ENCODE measurements at places on chromosomes 1 and 21.

- no peak for DNase-seq
Observed at GRCh38 chr1:46210561-46210960, 7.4 kb downstream of the LURAP1 start.

- no peak for DNase-seq
Observed at GRCh38 chr1:95308276-95309030, 74.4 kb downstream of the RWDD3 start.

DNA sequence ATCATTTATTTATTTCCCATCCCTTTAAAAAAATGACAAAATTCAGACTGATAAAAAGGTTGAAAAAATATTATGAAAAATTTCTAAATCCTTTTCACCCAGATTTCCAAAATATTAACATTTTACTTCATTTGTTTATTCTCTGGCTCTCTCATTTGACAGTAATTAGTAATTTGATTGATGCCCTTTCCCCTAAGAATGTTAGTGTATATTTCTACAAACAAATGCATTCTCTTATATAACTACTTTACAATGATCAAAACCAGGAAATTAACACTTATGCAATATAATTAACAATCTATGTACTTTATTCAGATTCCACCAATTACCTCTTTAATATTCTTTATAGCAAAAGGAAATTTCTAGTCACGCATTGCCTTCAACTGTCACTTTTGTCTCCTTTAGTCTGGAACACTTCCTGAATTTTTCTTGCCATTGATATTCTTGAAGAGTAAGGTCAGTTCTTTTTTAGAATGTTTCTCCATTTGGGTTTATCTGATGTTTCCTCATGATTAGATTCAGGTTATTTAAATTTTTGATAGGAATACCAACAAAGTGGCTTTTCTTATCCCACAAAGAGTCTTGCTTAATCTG lies 3.9 kb downstream of the CD53 start:
- no peak for DNase-seq

GRCh38 chr21:45990741-45991605 lies 9.4 kb downstream of the COL6A1 start:
- DNase-seq = no peak

DNA sequence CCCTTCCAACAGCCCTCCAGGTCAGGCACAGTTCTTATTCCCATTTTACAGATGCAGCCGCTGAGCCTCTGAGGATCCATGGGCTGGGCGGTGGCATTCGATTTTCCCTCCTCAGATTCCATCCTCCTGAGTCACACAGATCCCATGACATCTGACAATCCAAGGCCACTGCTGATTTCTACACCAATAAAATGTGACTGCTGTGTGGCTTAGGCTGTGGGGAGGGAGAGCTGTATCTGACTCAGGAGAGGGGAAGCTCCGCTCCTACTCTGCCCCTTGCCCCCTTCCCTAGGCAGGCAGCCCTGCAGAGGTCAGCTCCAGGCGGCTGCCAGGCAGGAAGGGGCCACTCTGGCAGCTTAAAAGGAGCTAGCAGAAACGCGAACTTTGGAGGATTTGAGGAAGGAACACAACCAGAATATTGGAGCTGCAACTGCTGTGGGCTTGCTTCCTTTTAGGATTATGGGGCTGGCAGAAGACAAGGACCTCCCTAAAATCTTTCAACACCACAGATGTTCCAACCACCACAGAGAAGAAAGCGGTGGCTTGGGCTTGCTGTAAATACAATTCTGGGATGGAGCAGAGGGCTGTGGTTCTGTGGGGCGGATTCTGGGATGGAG lies 50.0 kb downstream of the MRPL37 start:
- DNase-seq = no peak

GRCh38 chr1:165795894-165796293 lies 27.2 kb upstream of the TMCO1 start:
- DNase-seq = no peak

DNA sequence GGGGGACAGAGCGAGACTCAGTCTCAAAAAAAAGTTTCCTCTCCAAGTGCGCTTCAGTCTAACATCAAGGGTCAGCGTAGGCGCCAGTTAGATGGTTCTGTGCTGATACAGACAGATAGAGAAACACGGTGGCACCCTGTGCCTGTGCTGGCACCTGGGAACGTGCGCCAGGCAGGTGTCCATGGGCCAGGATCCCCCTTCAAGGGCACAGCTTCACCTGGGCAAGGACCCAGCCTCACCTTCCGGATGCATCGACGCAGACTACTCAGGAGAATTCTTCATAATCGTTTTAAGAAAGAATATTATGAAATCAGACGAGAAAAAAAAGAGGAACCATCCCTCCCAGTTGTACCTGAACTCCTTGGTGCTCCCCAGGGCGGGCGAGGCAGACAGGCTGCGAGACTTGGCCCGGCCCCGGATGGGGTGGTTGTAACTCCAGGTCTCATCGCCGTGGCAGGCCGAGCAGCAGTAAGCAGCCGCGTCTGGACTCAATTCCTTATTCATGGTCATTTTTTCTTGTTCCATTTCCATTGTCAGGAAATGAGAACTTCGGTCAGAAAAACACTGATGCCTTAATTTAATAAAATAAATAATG lies 13.3 kb downstream of the NADK start:
- DNase-seq = no peak

GRCh38 chr21:25558123-25558522 lies 49.2 kb downstream of the MRPL39 start:
- no peak for DNase-seq

DNA sequence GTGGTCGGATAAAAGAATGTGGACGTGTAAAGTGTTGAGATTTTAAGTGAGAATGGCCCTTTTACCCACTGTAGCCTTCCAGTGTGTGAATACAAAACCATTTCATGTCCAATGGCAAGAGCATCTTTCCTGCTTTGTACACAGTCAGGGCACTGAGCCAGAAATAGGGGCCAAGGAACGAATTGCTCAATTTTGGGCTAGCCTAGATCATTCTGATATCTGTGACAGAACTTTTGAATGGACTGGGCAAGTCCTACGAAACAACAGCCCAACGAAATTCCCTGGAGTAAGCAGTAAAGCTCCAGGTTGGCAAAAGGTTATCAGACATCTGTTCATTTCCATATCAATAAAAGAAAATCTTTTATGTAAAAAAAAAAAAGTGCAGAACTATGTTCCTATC lies 5.5 kb downstream of the KIF26B start:
- DNase-seq = no peak

DNA sequence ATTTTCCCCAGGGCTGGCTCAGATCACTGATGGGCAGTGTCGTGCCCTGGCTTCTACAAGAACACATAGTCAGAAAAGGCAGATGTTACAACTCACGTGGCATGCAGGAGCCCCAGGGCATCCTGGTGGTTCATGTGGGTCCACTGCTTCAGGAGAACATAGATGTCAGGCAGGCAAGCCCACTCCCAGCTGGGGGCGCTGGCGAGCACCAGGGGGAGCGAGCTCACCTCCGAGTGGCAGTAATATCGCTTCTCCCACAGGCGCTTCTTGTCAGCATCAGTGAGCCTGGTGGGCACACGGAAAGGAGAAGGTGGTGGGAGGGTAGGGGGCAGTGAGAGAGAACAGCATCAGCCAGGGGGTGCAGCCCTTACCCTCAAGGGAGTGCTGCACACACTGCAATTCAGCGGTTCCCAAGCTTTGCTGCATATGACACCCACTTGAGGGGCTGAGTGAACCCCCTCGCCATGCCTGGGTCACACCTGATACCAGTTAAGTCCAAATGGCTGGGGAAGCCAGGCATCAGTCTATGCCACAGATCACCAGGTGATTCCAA lies 34.3 kb upstream of the PPP1R15B start:
- DNase-seq = peak; percentile 37

- DNase-seq = no peak
Observed at GRCh38 chr1:203985676-203986075, 87.2 kb upstream of the SOX13 start.

DNA sequence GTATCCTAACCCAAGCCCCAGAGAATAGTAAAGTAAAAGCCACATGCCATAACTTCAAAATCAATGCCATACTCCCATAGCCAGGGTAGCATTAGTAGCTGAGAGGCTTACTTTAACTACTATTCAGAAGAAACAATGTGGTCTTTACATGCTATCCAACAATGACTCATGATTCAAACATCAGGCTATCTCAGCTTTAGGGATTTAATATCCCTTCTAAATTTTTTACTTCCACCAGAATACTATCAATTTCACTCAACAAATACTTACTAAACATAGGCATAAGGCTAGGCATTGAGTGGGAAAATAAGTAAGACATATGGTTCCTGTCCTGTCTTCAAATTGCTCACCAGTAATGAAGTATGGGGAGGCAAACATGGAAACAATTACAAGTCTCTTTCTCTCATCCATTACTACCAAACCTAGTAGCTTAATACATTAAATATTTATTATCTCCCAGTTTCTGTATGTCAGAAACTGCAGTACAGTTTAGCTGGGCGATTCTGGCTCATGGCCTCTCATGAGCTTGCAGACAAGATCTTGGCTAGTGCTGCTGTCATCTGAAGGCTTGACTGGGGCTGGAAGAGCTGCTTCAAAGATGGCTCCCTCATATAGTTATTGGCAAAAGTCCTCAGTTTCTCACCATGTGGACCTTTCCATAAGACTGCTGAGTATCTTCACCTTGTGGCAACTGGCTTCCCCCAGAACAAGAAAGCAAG lies 30.7 kb downstream of the EVI5 start:
- DNase-seq = no peak

DNA sequence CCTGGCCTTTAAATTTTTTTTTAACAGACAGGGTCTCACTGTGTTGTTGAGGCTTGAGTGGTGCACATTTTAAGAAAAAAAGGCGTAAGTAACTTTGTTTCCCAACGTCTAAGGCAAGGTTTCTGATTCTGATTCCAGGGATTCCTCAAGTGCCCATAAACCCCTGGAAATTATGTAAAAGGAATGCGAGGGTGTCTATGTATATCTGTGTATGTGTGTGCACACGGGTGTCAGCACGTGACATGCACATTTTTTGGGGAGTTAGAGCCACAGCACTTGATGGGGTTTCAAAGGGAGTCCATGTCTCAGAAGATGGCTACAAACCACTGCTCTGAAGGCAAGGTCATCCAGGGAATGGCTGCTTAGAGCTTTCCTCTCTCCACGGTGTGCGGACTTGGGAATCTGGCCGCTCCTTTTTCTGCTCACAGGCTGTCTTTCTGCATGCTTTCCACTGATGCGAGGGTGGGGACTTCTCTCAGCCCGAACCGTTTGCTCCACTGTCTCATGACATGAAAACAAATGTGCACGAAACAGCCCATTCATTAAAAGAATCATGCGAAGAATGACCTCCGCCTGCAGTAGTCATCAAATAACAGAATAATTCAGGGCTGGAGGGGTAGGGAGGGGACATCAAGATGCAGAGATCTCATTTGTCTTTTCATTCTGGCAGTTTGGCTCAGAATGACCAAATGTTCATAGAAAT lies 18.7 kb upstream of the RERE start:
- DNase-seq = no peak

GRCh38 chr1:212967801-212968200 lies 17.5 kb downstream of the VASH2 start:
- DNase-seq = no peak

GRCh38 chr1:57576756-57577155 lies 152.9 kb upstream of the DAB1 start:
- DNase-seq = no peak

DNA sequence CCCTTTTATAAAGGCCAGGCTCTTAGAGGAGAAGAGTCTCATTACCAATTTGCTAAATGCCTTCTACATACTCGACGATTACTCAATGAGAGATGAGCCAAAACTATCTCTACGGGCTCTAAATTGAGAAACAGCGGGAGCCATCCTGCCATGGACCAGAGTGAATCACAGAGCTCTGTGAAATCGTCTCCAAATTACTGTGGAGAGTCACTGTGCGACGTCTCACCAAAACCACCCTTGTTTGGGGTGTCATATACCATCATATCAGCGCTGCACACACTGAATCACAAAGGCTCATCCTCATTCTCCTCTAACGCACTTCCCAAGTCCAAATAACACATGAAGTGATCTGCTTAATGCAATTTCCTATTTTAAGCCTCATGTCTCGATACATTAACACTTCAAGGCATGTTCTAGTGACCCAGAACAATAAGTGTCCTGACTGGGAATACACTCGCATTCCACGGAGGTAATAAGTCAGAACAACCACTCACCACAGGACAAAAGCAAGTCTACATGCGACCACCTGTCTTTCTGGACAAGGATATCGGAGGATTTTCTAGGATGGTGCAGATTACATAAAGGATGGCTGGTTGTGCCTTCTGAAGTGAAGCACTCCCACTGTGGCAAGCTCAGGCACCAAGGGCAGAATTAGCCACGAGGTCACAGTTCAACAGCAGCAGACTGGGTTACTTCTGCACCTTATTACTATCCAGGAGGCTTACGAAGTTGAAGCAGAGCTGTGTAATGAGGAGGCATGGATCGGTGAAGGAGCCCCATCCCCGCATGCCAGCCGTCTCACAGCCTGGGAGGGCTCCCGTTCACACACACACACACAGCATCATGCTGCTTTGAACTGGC lies 44.3 kb downstream of the NID1 start:
- no peak for DNase-seq

GRCh38 chr21:35338281-35338680 lies 289.2 kb upstream of the RUNX1 start:
- no peak for DNase-seq

GRCh38 chr21:16283516-16283915 lies 553.7 kb downstream of the USP25 start:
- no peak for DNase-seq

DNA sequence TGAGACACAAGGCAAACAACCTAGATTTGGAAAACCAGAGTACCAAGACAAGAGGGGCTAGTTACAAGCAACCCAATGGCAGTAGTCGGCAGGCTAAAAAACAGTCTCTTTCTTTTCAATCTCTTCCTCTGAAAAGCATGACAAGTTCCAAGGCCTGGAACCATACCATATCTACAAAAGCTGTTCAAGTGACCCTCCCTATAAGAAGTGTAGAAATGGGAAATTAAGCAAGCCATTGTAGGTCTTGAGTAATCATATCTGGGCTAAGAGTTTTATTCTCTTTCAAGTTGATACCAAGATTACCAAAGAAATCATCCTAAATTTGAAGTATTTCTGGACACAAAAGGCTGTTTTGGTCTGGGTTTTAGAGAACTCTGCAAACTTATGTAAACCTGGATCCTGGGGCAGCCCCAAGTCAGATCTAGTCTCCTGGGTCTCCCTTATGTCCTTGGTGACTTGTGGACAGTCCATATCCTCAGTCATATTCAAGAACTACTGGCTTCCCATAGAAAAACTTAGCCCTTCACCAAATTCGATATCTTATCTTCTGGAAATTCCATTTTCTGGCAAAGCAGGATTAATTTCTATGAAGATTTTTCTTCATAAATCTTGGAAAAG lies 24.7 kb downstream of the FMO3 start:
- DNase-seq = no peak

- DNase-seq = no peak
Observed at GRCh38 chr1:54220004-54220811, 20.2 kb downstream of the MRPL37 start.

DNA sequence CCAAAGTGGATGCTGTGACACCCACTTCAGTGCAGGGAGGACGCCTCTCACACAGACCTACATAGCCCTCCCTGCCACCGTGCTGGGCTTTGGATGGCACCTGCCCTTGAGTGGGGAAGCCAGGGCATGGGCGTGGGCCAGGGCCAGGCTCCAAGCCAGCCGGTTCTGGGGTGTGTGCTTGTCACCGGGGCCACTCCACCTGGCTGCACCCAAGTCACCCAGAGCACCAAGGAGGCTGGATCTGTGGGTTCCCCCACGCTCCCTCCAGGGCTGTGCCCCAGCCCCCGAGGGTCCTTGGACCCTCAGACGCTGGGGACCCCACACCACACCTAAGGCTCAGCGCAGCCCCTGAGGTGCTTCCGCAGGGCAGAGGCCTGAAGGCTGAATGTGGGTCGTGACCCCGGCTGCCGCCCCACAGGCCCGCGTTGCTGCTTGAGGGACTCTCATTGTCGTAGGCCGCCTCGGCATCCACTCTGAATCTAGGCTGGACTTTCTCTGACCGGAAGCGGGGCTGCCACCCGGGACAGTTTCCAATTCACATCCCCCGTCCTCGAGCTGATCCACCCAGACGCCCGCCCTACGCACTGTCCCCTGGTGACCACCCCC lies 1.5 kb downstream of the MXRA8 start:
- no peak for DNase-seq
